ENCODE measurements at places on chromosomes 4 and X. TPM values are rescaled to one million over a fixed set of nuclear protein-coding genes. Genes with fewer than 3 reads are reported as not detected.

The SPINK2 gene
- not detected for total RNA-seq

The KCNE5 gene
- total RNA-seq, result not detected

The GPC4 gene
- 28.0 TPM for total RNA-seq

The SRPX gene
- 36.2 TPM for total RNA-seq

The MAOA gene
- total RNA-seq, result 109 TPM

The CYSLTR1 gene
- total RNA-seq, result 7.1 TPM

The SYN1 gene
- total RNA-seq, result 1.5 TPM

The DCHS2 gene
- total RNA-seq, result 1.8 TPM

The MTNR1A gene
- not detected for total RNA-seq

The AGTR2 gene
- total RNA-seq, result not detected

The PNMA6A gene
- total RNA-seq, result 2.4 TPM

The FAT1 gene
- 272 TPM for total RNA-seq

The PTTG2 gene
- total RNA-seq, result 2.9 TPM

The C4orf46 gene
- 2.9 TPM for total RNA-seq

The TCEAL6 gene
- not detected for total RNA-seq

The UCP1 gene
- total RNA-seq, result not detected

The RHOXF2 gene
- total RNA-seq, result not detected

The PARM1 gene
- total RNA-seq, result 1.8 TPM

The XAGE1A gene
- not detected for total RNA-seq

The RELL1 gene
- 92.5 TPM for total RNA-seq

The HELT gene
- not detected for total RNA-seq

The PAPSS1 gene
- 12.7 TPM for total RNA-seq

The TMEM192 gene
- total RNA-seq, result 39.7 TPM

The ADH1C gene
- 76.5 TPM for total RNA-seq

The DIPK2B gene
- 4.0 TPM for total RNA-seq

The CBR4 gene
- 13.4 TPM for total RNA-seq

The CITED1 gene
- total RNA-seq, result 1.7 TPM

The PFKFB1 gene
- 0.87 TPM for total RNA-seq

All from stomach (tissue), 19 donors.